ENCODE measurements at places on chromosomes 6 and 20. TPM values are rescaled to one million over a fixed set of nuclear protein-coding genes. Genes with fewer than 3 reads are reported as not detected.

DNA sequence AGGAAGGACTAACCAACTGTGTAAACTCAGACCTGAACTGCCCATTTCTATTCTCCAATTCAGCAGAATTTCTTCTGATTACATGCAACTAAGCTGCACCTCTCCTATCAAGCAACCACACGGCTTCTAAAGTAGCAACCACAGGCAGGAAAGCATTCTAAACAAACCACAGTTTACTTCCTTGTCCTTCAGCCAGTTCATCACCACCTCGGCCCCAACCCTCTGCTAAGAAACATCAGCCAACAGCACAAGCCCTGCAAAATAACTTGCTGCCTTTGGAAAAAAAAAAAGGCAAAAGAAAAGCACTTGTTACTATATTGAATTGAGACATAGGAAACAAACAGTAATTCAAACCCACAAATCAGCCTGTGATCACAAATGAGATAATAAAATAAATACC, 140.3 kb downstream of the NFATC2 start:
- no peak overlapping the region for H3K27ac ChIP-seq
- H3K4me1 ChIP-seq: peaks cover 10% of the 10 kb centered on the region
- H3K27me3 ChIP-seq: no peaks in the 10 kb centered on the region
- no peak overlapping the region for H3K4me3 ChIP-seq
- DNase-seq: no peak

DNA sequence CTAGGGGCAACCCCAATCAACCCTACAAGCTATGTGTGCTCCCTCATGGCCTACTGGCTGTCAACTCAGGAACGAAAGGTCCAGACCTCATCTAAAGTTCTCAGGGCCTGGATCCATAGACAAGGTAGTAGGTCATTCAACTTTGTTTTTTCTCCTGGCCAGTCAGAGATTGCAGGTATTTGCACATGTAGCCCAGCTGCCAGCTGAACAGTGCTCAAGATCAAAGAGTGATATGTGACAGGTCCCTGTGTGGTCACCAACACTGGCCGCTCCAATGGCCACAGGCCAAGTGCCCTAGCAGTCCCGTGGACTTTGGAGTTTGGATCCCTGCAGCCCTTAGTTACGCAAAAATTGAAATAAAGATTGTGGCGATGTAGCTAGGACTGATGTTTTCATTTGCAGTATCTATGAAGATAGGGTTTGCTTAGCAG, 60.6 kb upstream of the ATXN1 start:
- DNase-seq: no peak
- no peak overlapping the region for H3K27ac ChIP-seq
- no peaks in the 10 kb centered on the region for H3K4me1 ChIP-seq
- no peak overlapping the region for H3K4me3 ChIP-seq

DNA sequence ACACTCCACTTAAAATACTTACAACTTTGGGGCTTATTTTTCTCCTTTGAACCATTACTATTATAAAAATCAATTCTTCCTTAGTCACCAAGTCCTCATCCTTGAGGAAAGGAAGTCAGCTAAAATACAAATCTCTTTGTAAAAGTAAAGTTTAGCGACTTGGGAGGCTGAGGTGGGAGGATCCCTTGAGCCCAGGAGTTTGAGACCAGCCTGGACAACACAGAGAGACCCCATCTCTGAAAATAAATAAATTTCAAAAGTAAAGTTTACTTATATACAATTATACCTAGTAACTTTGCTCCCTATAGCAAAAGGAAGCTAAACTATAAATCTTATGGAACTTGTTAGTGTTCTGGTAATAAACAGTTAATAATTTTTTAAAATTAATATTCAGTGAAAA, 40.4 kb downstream of the MYB start:
- H3K27ac ChIP-seq: no peak overlapping the region
- H3K4me3 ChIP-seq: no peak overlapping the region
- DNase-seq: no peak
- no peaks in the 10 kb centered on the region for H3K27me3 ChIP-seq

Gene OPN5
- total RNA-seq: 0.10 TPM

Gene DNMT3B
- 2.6 TPM for total RNA-seq
